ENCODE measurements at places on chromosomes 7 and 10.

DNA sequence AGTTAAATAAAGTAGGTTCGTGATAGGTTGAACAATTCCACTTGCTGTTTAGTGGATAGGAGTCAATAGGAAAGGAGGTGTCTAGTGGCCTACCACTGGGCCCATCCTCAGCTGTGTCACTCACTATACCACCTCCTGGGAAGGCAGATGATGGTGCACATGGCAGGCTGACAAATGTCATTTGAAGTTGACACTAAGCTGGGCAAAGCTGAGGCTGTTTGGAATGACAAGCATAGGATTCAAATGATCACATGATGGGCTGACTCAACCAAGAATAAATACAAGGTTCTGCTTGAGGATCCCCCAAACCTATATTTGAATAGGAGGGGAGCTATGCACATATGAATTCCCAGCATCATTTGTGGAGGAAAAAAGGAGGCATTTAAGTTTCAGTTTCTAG lies 489.8 kb downstream of the RPS24 start:
- DNase-seq = no peak

- no peak for DNase-seq
These were observed 22.1 kb downstream of the EBF3 start for GRCh38 chr10:129942019-129942277.

- peak; percentile 54 for DNase-seq
These were observed 826 bp downstream of the CHPF2 start for GRCh38 chr7:151232917-151233701.

- DNase-seq = no peak
These were observed 434.9 kb downstream of the DNAJB6 start for GRCh38 chr7:157771689-157772088.

DNA sequence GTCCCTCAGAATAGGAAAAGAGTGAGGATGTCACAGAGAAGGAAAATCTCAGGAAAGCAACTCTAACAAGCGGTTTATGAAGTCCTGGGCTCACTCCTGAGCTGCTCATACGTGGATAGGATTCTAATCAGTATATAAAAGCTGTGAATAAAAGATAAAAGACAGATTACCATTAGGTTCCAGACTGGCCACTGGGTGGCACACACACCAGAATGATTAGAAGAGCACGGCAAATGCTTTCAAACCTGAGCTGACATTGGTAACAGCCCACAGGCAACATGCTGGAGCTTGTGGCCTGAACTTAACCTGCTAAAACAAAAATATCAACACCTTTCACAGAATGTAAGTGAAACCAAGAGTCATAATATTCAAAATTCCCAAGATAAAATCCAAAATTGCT lies 370.8 kb downstream of the GRID1 start:
- DNase-seq = no peak

DNA sequence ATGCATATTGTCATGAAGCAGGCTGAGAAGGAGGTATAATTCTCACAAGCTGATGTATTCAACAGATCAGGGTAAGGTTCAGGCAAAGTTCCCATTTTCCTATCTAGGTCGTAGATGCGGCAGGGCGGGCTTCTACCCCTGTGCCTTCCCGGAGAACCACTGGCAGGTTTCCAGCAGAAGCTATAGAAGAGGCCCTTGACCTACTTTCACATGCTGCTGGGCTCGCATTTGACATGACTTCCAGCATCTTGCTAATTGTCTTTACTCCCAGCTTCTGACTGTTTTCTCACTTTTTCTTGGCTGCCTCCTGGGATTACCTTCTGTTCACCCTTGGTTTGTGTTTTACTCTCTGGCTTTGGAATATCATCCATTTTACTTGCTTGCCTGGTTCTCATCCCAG lies 32.6 kb upstream of the ORC5 start:
- no peak for DNase-seq

GRCh38 chr10:102605712-102606111 lies 38.6 kb upstream of the TRIM8 start:
- no peak for DNase-seq

- DNase-seq = no peak
These were observed 6.1 kb downstream of the CYP26A1 start for GRCh38 chr10:93079663-93080349.

GRCh38 chr7:962401-963081 lies 8.1 kb upstream of the ADAP1 start:
- no peak for DNase-seq

DNA sequence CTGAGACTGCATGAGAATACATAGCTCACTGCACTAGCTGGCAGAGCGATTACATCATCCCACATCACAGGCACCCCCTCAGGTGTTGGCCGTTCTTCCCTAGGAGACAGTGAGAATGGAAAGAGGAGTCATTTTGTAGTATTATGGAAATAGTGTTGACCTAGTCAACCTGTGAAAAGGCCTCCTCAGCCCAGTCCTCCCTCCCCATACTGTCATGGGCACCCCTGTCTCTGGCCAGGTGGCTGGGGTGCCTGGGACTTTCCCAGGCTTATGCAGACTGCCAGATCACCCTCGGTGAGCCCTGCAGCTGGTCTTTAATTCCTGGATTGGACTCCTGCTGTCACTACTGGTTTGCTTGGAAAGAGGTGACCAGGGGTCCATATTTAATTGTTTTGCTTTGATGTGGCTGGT lies 4.0 kb downstream of the INPP5A start:
- no peak for DNase-seq

- no peak for DNase-seq
These were observed 23.8 kb upstream of the FZD1 start for GRCh38 chr7:91240376-91240941.
